ENCODE measurements at places on chromosomes 6 and 20.

DNA sequence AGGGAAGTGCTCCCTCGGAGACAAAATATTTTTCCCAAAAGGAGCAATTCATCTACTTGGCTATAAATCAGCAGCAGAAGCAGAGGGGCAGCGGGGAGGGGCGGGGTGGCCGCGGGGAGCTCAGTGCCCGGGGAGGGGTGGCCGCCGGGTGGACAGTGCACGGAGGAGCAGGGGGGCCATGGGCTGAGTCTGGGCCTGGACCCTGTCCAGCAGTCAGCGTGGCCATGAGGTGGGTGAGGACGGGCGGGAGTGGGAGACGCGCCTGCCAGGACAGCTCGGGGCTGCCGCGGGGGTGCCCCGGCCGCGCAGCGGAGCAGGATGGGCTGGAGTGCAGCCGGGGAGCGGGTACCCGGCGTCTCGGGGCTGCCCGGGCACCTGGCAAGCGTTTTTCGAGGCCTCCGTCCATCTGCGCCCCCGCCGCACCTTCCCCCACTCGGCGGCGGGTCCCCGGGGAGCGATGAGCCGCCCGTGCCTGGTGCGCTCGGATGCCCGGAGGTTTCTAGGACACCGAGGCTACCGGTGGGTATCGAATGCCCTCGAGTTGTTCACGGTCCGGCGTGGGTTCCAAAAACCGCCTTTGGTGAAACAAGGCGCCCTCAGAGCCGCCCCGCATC is 229.5 kb downstream of the THBS2 start:
- no peak for DNase-seq

DNA sequence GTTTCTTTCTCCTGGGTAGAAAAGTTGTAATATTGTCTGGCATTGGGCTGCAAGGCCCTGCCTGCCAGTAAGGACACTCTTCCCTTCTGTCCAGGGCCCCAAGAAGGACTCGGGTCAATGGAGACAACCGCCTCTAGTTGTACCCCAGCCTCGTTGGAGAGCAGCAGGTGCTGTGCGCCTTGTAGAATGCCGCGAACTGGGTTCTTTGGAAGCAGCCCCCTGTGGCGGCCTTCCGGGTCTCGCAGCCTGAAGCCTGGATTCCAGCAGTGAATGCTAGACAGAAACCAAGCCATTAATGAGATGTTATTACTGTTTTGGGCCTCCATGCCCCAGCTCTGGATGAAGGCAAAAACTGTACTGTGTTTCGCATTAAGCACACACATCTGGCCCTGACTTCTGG is 37.0 kb downstream of the PLCG1 start:
- no peak for DNase-seq

DNA sequence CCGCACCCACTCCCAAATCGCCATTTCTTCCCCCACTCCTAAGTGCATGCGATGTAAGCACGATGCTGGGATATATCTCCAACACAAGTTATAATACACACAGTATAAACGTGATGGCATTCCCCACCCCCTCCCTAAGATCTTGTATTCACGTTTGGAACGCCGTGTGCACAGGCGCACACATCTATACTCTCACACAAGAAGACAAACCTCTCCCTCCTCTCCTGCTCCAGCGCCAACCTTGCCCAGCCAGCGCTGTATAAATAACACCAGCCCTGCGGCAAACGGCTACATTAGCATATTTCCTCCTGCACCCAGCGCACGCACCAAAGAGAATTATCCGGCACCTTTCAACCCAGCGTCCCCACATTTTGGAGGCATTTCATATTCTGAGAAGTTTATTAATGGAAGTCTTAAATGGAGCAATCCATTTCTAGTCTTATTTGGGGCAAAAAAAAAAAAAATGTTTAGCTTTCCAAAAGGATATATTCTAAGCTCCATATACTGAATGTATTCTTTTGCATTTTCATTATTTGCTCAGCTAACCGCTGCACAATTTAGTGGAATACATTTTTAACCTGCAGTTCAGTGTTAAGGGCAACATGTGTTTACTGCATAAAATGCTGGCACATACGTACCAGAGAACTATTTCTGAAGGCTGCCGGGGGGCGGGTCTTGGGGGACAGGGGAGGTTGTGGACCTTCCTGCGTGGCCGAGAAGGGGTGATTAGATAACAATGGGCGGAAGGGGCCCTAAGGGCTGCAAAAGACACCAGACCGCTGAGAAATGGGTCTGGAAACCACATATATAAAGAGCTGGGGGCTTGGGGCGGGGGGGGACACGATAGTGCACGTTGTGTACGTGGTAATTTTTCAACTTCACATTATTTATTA is 1.1 kb upstream of the SLC22A23 start:
- DNase-seq = no peak

DNA sequence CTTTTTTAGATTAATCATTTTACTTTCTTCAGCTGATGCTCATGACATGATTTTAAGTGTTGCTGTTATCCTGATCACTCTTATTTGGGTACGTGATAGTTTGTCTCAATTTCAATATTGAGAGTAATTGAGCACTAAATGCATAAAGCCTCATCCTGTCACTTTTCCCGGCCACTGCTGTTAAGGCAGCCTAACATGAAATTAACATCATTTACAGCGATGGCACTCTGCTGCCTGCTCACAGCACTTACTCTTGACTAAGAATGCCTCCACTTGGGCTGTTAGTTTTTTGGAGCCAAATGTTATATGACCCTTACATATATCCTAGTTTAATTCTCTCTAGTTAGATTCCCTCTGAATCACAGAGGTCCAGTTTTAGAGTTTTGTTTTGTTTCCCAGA is 107.3 kb downstream of the SLX4IP start:
- DNase-seq = no peak

GRCh38 chr20:29427201-29428060 is 1830.0 kb upstream of the DEFB115 start:
- DNase-seq = no peak

GRCh38 chr6:41836022-41836659 is 48.6 kb downstream of the TOMM6 start:
- DNase-seq = no peak

- no peak for DNase-seq
Observed at GRCh38 chr6:12269110-12269509, 21.1 kb upstream of the EDN1 start.

- no peak for DNase-seq
Observed at GRCh38 chr20:7333841-7334240, 566.4 kb downstream of the BMP2 start.

Measured in epithelial cell of proximal tubule (primary cell).